ENCODE measurements at places on chromosomes 5 and 9. TPM values are rescaled to one million over a fixed set of nuclear protein-coding genes. Genes with fewer than 3 reads are reported as not detected.

ZBED3 gene
- total RNA-seq = 11.3 TPM

CCDC192 gene
- not detected for total RNA-seq

QRFP gene
- total RNA-seq = not detected

MARCHF11 gene
- total RNA-seq = 0.35 TPM

TAF11L10 gene
- total RNA-seq = not detected

ADGRD2 gene
- total RNA-seq = not detected

TCF7 gene
- 4.7 TPM for total RNA-seq

SPATA31E1 gene
- total RNA-seq = not detected

IL5 gene
- total RNA-seq = not detected

KCNN2 gene
- 13.1 TPM for total RNA-seq

F2RL2 gene
- 1.1 TPM for total RNA-seq

HAPLN1 gene
- total RNA-seq = 1.8 TPM

DROSHA gene
- 73.6 TPM for total RNA-seq

SLC34A3 gene
- total RNA-seq = 3.0 TPM

C9 gene
- not detected for total RNA-seq

HSD17B3 gene
- total RNA-seq = 0.53 TPM

FOXI1 gene
- 3.8 TPM for total RNA-seq

ZDHHC12 gene
- total RNA-seq = 44.6 TPM

All from metanephros (tissue), 2 donors.